ENCODE measurements at places on chromosomes 5 and 9.

DNA sequence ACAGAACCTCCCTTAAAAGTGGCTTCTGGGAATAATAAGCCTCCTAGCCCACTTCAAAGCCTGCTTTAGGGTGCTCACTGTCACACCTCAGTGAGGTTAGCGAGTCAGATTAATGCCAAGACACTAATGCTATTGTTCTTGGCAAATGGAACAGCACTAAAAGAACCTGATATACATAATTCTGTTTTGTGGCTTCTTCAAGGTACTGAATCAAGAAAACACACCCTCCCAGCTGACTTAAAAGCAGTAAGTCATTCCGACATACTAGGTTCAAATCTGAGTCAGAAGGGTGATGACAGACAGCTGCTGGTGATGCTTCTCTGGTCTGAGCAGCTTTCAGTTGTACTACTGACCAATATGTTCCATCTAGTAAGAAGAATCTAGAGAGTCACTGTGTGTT lies 121.6 kb downstream of the OXCT1 start:
- no peak for DNase-seq

DNA sequence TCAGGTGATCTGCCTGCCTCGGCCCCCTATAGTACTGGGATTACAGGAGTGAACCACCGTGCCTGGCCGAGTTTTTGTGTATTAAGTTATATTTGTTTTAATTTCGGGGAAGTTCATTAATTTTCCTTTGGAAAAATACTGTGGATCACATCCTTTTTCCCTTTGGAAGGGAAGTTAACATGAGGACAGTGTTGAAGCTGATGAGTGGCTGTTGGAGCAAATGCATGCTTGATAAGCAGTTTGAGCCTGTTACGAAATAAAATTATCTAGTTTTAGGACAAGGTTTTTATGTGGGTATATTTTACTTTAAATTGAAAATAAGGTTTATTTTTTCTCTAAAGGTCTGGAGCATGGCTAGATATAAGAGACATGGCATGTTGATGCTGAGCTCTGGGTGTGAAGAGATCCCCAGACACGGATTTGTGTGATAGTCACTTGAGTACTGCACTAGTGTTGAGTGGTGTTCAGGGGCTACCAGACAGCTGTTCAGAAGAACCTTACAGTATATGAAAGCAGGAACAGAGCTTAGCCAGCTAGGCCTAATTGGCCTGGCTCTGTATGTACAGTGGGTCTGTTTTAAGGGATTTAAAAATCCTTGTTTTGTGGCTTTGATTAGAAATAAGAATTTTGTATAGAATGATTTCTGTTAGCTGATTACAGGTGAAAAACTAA lies 17.4 kb downstream of the LMNB1 start:
- DNase-seq: no peak

GRCh38 chr9:79572608-79573411 lies 1.0 kb downstream of the TLE4 start:
- DNase-seq: peak; percentile 94

GRCh38 chr9:8719833-8720486 lies 920.4 kb upstream of the DMAC1 start:
- DNase-seq: no peak

GRCh38 chr5:11527652-11528349 lies 376.4 kb downstream of the CTNND2 start:
- DNase-seq: no peak

DNA sequence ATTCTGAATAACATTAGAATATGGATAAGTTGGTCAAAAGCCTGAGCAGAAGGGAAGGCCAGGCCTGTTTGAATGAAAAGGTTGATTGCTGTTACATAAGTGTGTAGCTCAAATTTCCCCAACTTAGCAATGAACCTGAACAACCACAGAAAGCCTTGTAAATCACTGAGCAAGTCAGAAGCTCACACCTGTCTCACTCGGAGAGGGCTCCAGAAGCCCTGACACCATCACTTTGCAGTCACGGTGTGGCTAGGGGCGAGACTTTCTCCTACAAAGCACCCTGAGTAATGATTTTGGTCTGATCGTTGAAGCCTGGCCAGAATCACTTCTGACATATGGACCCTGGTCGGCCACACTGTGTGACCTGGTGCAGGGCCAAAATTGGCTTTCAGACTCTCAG lies 62.0 kb downstream of the MTX3 start:
- no peak for DNase-seq
